ENCODE measurements at places on chromosomes 7 and 10.
A peak's percentile ranks its signal among the peaks of the same experiment; 100 is the strongest.

DNA sequence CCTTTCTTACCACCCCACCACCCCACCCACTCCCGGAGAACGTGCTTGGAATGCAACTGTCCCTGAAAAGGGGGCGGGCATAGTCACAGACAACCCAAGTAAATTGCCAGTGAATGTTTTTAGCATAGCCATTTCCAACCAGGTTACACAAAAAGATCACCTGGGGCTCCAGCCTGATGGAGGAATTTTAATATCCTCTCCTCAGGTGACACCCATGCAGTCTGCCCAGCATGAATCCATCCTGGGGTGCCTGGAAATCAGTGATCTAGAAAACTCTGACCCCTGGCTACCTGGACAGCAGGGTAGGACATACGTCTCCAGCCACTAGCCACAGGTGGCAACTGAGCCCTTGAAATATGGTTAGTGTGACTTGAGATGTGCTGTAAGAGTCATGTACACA, 61.1 kb downstream of the SORBS1 start:
- no peak for DNase-seq

- DNase-seq: no peak
Observed at GRCh38 chr10:72682638-72683037, 9.3 kb upstream of the MCU start.

DNA sequence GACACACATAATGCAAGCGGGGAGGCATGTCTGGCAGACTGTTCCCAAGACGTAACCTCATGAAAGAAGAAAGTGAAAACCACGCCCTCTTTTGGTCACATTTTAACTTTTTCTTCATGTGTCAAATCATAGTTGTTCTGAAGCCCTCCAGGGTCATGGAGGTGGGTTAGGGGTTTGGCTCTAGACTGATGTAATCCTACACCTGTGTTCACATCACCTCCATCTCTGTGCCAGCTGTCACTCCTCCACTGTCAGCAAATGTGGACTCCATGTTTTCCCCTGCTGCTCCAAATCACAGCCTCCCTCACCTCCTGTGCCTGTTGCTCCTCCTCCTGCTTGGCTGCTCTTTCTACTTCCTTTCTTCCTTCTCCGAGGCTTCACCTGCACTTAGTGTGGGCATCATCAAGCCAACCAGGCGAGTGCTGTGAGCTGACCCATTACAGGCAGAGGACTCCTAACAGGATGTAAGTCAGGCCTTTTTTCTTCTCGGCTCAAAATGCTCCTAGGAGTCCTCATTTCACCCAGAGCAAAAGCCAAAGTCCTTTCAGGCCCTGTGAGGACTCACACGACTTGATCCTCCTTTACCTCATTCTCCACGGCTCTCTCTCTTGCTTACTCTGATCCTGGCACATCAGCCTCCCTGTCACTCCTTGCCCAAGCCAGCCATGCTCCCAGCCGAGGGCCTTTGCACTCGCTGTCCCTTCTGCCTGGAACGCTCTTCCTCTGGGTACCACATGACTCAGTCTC, 66.4 kb upstream of the IFRD1 start:
- DNase-seq: no peak

GRCh38 chr10:117175215-117175900, 21.9 kb upstream of the KCNK18 start:
- no peak for DNase-seq

GRCh38 chr7:2011266-2012043, 221.3 kb downstream of the MAD1L1 start:
- no peak for DNase-seq

DNA sequence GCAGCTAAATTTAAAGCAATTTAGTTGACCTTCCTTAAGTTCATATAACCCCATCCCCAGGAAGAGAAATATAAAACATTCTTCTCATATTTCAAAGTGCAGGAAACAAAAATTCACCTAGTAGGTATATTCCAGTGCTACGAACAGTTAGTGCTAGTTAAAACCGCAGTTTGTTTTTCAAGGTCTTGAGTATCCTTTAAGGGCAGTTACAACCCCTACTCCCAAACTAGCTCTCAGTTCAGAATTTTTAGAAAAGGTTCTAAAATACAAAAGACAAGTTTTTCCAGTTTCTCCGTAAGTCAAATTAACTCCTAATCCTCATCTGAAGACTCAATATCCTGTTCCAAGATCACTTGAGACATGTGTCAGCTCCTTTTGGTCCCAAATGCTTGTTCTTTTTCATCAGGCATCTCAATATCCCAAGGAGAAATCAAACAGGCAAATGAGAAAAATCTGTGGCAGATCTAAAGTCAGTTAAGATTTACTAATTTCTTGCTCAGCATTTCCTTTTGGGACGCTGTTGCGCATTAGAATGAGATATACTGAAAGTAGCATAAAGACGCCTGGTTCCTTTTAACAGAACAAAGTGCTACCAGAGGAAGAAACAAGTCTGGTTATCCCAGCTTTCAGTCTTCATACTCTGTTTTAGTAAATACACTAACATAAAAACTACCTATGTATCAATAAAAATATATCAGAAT, 51.8 kb downstream of the ARHGAP12 start:
- no peak for DNase-seq

GRCh38 chr7:73573276-73573675, 5.1 kb downstream of the TBL2 start:
- no peak for DNase-seq

DNA sequence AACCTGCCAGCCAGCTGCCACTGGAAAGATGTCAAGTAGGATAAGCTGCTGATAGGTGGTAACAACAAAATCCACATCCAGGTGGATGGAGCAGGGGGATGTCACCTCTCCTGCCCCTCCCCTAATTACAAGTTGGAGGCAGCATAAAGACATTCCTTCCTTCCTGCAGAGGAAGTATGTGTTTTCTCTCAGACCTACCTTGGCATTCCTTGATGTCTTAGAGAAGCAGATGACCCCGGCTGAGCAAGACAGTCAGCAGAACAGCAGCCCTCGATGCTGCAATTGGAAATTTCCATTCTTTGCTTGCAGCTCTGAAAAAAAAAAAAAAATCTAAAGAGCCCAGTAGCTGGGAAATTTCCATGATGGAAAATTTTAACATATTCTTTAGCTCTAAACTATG, 137.5 kb upstream of the MKLN1 start:
- DNase-seq: no peak

- DNase-seq: no peak
Observed at GRCh38 chr10:72445851-72446250, 91.1 kb upstream of the DNAJB12 start.

DNA sequence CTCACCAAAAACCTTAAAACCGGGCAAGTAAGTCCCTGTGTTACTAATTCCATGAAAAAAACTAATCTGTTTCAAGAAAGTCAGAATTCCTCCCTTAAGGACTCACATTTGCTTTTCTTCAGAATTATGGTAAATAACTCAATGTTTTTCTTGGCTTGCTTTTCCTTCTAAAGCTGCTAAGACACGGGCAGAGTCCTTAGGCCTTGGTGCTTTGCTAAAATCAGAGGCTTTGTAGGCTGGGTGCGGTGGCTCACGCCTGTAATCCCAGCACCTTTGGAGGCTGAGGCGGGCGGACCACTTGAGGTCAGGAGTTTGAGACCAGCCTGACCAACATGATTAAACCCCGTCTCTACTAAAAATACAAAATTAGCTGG, 32.0 kb downstream of the GNA12 start:
- no peak for DNase-seq

DNA sequence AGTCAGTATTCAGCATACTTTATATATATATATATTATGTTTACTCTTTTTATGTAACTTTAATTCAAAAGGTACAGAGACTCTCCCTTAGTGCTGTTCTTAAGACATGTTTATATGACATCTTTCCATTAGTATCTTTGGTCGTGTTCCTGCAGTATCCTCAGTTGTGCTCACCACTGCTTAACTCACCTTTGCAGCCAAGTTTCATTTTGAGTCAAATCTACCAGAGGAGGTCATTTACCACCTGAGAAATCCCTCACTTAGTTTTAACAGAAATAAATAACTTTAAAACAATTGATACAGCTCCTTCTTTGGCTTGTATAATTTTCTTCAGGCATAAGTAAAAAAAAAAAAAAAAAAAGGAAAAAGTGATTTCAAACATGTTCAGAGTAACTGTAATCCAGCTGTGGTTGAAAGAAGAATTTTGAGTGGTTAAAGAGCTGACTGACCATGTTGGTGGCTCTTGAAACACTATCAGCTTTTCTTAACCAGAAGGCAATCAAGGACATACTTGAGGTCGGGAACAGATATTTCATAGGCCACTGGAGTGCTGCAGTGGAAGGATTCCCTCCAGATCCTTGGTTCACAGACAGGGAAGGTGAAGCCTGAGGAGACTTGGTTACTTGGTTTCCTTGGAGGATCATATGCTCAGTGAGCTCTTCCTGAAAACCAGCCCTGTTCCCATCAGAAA, 116.8 kb downstream of the AUTS2 start:
- DNase-seq: no peak

GRCh38 chr10:80444646-80445319, 9.3 kb upstream of the TSPAN14 start:
- DNase-seq: peak; percentile 62

DNA sequence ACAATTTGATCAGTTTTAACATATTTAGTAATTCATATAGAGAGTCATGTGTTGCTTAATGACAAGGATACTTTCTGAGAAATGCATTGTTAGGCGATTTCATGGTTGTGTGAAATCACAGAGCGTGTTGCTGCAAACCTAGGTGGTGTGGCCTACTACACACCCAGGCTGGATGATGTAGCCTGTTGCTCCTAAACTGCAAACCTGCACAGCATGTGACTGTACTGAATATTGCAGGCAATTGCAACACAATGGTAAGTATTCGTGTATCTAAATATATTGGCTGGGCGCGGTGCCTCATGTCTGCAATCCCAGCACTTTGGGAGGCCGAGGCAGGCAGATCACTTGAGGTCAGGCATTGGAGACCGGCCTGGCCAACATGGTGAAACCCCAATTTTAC, 73.7 kb upstream of the BAIAP2L1 start:
- no peak for DNase-seq

GRCh38 chr10:90313576-90314325, 544.1 kb downstream of the HTR7 start:
- DNase-seq: peak; percentile 89

- DNase-seq: no peak
Observed at GRCh38 chr10:29537799-29538198, 97.0 kb downstream of the SVIL start.

GRCh38 chr7:25392588-25393338, 164.5 kb upstream of the NPVF start:
- no peak for DNase-seq

GRCh38 chr10:32905466-32905865, 52.6 kb downstream of the ITGB1 start:
- no peak for DNase-seq

DNA sequence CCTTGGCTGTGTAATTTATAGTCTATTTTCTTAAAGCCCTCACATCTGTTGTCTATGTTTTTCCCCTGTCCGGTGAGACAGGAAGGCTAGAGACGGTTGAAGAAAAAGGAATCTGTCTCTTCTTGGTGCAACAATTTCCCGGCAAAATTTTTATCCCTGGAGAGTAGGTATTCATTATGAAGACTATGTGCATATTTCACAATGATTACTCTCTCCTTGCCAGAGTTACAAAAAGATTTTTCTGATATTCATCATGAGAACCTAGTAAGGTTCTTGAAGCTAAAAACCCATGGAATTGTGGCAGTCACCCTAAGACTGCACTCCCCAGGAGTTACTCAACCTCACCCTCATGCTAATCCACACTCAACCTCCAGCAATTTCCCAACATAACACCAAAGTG, 55.0 kb upstream of the GHITM start:
- no peak for DNase-seq

GRCh38 chr10:76282061-76283025, 850.9 kb downstream of the LRMDA start:
- no peak for DNase-seq

DNA sequence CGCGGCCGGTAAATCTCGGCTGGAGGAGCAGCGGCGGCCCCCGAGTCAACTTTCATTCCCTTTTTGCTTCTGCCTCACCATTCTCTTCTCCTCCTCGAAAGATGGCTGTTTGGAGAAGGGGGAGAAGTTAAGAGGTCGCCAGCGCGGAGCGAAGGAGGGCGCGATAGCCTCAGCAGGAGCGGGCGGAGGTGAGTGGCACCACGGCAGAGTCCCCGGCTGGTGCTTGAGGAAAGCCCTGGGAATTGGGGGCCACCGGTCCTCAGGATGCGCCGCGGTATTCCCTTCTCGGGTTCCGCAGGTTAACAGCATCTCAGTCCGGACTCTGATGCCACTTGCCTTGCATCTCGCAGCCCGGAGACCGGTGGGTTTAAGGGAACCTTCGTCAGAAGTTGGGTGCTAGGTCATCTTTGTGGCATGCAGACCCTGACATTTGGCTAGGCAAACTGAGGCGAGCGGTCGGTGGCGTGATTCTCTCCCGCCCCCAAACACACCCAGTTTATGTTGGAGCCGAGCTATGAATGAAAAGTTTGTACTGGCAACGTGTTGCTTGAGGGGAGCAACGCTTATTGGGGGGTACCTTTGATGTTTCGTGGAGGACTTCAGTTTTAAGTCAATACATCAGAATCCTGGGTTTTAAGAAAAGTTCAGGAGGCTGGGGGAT, 59.5 kb upstream of the PRPS1L1 start:
- DNase-seq: no peak

GRCh38 chr7:75712517-75713361, 26.0 kb downstream of the HIP1 start:
- no peak for DNase-seq

- no peak for DNase-seq
Observed at GRCh38 chr7:155218276-155219153, 79.2 kb upstream of the INSIG1 start.

DNA sequence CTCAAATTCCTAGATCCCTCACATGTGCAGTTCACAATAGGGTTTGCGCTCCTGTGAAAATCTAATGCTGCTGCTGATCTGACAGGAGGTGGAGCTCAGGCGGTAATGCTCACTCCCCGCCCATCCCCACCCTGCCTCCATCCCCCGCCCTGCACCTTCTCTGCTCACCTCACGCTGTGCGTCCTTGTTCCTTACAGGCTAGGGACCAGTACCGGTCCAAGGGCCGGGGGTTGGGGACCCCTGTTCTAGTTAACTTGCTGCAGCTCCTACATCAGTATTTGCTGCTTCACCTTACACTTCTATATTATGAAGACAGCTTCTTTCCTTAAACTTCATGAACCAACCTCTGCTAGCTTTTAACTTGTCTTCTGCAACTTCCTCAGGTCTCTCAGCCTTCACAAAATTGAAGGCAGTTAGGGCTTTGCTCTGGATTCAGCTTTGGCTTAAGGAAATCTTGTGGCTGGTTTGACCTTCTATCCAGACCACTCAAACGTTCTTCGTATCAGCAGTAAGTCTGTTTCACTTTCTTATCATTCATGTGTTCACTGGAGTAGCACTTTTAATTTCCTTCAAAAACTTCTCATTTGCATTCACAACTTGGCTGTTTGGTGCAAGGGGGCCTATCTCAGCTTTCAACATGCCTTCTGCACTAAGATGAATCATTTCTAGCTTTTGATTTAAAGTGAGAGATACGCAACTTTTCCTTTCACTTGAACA, 1.7 kb upstream of the TNKS2 start:
- peak; percentile 44 for DNase-seq

DNA sequence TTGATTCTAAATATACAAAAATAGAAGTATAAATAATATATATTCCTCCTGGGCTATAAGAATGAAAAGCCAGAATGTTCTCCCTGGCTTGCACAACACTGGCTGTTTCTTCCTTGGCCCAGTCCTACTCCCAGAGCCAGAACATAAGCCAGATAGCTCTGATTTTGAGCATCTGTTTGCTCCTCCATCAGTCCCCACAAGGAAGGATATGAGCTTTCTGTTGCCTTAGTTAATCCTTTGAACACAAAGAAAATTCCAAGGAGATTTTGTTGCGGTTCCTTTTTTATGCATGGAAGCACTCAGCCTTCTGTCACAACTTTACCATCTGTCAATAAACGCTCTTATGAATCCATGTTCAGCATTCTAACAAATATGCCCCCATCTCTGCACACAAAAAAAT, 361.8 kb downstream of the IPMK start:
- no peak for DNase-seq
